Stimulated activated CD8-positive, alpha-beta memory T cell treated with anti-CD3 and anti-CD28 coated beads, Interleukin-4, amount 100 ng/mL, for 1 hour (primary cell): ENCODE measurements at places on chromosomes 4 and X.

GRCh38 chrX:110159865-110160264, 157.0 kb downstream of the TMEM164 start:
- DNase-seq = no peak

DNA sequence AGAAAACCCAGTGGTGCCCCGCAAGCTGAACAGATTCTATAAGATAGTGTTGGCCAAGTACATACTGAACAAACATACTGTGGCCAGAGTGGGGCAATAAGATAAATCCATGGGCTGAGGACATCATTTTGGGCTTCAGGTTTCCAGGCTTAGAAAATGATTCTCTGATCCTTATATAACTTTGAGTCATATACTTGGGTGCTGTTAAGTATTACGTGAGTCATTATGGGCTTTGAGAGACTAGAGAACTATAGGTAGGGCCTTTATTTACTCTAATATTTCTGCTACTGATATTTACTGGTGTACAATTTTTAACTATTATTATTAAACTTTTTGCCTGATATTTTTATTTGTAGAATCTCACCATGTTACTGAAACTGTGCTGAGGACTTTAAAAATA, 586.1 kb downstream of the CENPC start:
- DNase-seq = no peak

DNA sequence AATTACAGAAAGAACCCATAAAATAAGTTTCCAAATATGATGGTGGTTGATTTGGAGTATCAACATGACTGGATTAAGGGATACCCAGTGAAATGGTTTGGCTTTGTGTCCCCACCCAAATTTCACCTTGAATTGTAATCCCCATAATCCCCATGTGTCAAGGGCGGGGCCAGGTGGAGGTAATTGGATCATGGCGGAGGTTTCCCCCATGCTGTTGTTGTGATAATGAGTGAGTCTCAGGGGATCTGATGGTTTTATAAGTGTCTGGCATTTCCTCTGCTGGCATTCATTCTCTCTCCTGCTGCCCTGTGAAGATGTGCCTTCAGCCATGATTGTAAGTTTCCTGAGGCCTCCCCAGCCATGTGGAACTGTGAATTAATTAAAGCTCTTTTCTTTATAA, 39.1 kb downstream of the WDFY3 start:
- no peak for DNase-seq

GRCh38 chrX:103513476-103514108, 5.7 kb downstream of the RAB40A start:
- no peak for DNase-seq

GRCh38 chr4:79927931-79928330, 145.1 kb downstream of the ANTXR2 start:
- DNase-seq = no peak

DNA sequence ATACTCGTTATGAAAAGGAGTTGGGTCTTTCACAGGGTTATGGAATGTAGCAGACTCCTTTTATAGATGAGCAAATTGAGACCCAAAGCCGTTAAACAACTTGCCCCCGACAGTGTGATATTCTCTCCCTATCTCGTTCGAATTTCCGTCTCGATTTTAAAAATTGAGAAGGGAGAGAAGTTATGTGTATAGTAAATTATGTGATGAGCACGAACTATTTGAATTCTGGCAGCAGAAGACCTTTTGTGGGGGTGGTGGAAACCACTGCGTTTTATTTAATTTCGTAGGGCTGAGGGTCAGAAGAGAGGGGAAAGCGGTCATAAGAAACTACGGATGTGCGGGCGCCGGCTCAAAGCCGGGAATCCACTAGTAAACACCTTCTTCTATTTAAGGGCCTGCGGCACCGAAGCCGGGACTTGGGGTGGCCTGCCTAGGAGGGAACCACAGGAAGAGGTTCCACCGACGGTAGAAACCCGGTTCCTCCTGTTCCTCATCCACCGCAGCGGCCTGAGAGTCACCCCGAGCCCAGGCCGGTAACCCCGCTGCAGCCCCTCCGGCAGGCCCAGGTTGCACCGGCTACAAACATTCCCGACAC, 1.5 kb upstream of the DDX3X start:
- DNase-seq = no peak
